Activated gamma-delta T cell treated with anti-CD3 and anti-CD28 coated beads, Interleukin-2, amount 50 U/mL, for 16 hours (primary cell): ENCODE measurements at places on chromosomes 2 and 18.

DNA sequence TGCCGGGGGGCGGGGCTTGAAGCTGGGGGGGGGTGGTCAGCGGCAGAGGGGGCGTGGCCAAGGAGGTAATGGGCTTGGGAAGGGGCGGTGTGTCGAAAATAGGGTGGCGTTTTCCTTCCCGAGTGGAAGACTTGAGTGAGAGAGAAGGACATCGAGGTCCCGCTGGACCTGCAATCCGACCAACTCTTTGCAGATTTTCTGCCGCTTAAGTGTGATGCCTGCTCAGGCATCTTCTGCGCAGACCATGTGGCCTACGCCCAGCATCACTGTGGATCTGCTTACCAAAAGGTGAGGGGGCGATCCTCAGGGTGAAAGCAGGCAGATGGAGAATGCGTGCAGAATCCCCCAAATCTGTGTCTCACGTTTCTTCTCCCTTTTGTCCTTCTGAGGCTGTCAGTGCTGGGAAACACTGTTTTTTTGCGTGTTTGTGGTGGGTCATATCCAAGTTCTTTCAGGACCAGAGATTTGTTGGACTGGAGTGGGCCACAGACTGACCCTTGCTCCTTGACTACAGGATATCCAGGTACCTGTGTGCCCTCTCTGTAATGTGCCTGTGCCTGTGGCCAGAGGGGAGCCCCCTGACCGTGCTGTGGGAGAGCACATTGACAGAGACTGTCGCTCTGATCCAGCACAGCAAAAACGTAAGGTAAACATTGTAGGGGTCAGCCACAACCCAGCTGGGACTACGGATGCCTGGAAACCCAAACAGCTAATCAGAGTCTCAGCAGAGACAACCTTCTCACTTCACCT is 727 bp downstream of the ZFAND2B start:
- no peak for DNase-seq

GRCh38 chr2:146229508-146230155 is 1615.2 kb upstream of the ACVR2A start:
- no peak for DNase-seq

DNA sequence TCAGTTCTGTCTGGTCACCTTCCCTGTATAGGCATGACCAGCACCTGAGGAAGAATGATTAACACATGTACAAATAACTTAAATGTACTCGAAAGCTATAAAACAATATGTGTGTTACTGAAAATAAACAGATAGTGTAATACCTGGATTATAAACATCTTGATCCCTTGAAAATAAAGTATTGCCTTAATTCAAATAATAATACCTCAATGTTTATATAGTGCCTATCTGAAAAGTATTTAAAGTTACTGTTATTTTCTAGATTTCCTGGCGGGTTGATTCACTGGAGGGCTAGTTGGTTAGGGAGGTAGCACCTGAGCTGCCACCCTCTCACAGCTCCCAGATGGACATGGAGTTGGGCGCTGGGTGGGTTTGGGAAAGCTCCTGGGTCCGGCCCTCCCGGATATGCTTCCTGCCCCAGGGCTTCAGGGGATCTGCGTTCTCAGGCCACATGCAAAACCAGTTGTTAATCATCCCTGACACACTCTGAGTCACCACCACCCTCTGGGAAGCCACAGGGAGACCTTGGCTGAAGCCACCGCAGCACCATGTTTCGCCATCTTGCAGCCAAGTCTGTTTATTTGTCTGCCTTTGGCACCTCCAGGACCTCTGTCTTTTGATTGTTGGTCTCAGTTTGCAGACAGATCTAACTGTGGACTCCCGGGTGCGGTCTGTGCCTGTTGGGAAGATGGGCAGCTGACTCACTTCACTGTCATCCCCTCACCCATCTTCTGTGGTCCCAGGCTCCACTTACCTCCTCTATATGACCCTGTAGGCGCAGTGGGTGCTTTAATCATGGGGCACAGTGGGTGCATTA is 35.3 kb downstream of the RAB31 start:
- DNase-seq, result no peak

- DNase-seq, result no peak
These were observed 74.9 kb upstream of the TAF1B start for GRCh38 chr2:9768388-9768787.

GRCh38 chr2:159855557-159856061 is 57.6 kb upstream of the CD302 start:
- no peak for DNase-seq

GRCh38 chr2:98750593-98751282 is 19.8 kb upstream of the MGAT4A start:
- no peak for DNase-seq

- DNase-seq, result no peak
These were observed 152.8 kb upstream of the RIOK3 start for GRCh38 chr18:23300231-23300805.

- DNase-seq, result no peak
These were observed 62.5 kb downstream of the CERS6 start for GRCh38 chr2:168518555-168519066.

- DNase-seq, result no peak
These were observed 87.2 kb downstream of the EPHA4 start for GRCh38 chr2:221484761-221485502.

GRCh38 chr2:183070942-183071844 is 7.4 kb upstream of the DUSP19 start:
- no peak for DNase-seq

- no peak for DNase-seq
These were observed 99.8 kb upstream of the NEUROD1 start for GRCh38 chr2:181780047-181780651.

GRCh38 chr2:11744631-11745394 is 1.6 kb upstream of the LPIN1 start:
- DNase-seq, result no peak

GRCh38 chr18:56235481-56236013 is 402.8 kb downstream of the TXNL1 start:
- DNase-seq, result no peak

DNA sequence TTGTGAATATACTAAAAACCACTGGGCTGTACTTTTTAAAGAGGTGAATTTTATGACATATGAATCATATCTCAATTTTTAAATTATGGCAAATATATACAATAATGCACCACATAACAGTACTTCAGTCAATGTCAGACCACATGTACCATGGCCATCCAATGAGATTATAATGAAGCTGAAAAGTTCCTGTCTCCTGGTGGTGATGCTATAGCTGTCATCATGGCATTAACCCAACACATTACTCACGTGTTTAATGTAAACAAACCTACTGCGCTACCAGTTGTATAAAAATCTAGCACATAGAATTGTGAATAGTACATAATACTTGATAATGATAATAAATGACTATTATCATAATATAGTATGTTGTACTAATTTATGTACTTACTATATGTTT is 77.6 kb upstream of the ID2 start:
- no peak for DNase-seq
